ENCODE measurements at places on chromosomes 4 and X.

- peak; percentile 6 for DNase-seq
Observed at GRCh38 chrX:65821721-65822496, 154.5 kb downstream of the MSN start.

- no peak for DNase-seq
Observed at GRCh38 chr4:132540797-132541196, 608.3 kb upstream of the PCDH10 start.

DNA sequence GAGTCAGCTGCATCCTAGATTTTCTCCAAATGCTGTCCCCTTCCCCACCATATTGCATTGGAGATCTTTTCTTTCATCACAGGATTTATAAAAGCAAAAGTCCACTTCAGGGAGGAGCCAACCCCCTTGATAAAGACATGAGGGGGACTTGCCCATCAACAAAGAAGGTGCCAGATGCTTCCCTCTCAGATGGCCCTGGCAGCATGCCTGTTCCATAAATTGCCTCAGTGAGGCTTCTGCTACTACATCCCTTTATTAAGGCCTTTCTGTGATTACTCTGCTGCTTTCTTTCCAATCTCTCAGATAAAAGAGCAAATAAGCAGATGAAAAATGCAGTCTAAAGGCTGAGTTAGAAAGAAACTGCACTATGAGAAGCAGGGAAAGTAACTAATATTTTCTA is 511.6 kb downstream of the PACRGL start:
- no peak for DNase-seq

DNA sequence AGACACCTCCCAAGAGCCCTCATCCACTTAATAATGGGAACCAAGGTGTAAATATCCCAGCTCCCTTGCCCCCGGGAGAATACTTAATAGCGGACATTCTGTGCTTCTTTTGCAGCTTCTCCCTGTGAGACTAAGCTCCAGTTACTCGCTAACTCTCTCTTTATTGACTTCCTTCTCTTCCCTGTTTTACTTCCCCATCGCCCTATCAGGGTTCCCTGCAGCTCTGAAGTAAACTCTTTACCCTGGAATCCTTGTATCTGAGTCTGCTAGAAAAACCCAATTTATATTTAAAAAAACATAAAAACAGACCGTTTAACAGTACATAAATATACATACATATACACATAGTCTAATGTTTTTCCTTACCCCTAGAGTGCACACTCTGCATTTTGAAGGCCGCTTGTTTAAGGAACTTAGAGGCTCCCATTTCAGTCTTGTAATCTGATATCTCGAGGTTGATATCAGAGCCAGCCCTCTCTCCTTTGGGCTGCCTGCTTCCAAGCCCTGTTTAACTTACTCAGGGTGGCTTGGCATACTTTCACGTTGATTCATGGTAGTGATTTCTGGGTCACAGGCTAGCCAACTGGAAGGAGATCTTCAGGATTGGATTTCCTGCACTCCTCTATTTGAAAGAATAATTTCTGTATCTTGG is 177.4 kb upstream of the SCML1 start:
- no peak for DNase-seq

GRCh38 chr4:137529432-137529831 is 2.9 kb downstream of the PCDH18 start:
- DNase-seq = no peak

- DNase-seq = no peak
Observed at GRCh38 chr4:38373375-38373774, 290.6 kb upstream of the KLF3 start.

DNA sequence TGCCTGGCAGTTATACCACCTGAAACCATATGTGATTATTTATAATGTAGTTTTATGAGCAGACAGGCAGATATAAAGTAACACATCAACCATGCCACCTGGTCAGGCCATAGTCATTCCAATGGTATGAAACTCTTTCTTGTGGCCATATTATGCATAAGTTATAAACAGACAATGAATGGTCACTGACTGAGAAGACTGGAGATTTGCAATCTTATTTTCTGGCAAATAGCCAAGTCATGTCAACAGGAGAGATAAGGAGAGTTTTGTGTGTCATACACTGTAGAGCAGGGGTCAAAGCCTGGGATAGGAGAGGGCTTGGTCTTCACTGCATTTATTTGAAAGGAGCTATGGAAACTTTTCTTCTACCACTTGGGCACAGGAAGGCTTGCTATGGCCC is 29.5 kb downstream of the SORBS2 start:
- no peak for DNase-seq

GRCh38 chr4:164138521-164138920 is 615.4 kb upstream of the SMIM31 start:
- DNase-seq = no peak

DNA sequence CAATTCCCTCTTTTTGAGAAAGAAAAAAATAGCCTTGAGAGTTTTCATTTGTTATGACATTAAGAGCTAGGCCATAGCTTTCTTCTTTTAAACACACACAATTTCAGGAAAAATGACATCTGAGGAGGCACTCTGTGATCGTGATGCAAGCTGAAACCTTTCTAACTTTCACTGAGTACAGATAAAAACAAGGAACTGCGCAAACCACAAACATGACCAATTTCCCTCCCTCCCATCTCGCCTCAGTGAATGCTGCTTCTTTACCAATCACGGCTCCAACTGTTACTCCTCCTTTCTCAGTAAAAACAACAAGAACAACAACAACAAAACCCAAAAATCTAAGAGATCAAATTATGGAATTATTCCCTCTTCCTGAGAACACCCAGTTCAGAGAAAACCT is 626.8 kb downstream of the TLL1 start:
- DNase-seq = no peak
